ENCODE measurements at places on chromosomes 6 and 20.

DNA sequence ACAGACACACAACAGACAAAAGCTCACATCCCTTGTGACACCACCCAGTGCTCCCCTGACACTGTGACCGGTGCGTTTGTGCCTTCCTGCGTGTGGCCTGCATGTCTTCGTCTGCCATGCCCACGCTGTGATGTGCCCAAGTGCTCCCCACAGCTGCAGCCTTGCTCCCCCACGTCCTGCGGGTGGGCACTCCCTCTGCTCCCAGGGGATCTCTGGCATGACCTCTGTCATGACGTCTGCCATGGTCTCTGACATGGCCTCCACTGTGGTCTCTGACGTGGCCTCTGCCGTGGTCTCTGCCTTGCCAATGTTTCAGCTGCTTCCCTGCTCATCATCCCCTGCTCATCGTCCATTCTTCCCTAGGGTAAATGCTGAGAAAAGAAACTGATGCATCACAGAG is 200.9 kb downstream of the DLL1 start:
- no peak for DNase-seq

DNA sequence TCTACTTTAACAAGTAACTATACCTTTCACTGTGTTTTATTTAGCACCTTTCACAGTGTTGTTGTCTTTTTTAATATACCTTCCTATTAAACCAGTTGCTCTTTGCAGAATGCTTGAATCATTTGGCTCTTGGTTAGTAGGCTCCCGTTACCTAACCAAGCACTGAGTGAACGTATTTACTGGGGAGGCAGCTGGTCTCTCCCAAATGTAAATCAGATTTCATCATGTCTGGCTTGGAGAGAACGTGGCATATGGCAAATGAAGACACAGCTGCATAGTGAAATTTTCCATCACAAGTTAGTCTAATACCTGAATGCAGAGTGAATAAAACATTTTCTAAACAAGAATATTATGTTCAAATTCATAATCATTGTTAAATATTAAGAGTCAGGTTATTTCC is 12.4 kb downstream of the HTR1E start:
- DNase-seq, result no peak

- DNase-seq, result no peak
These were observed 10.6 kb downstream of the RBM24 start for GRCh38 chr6:17291778-17292177.

DNA sequence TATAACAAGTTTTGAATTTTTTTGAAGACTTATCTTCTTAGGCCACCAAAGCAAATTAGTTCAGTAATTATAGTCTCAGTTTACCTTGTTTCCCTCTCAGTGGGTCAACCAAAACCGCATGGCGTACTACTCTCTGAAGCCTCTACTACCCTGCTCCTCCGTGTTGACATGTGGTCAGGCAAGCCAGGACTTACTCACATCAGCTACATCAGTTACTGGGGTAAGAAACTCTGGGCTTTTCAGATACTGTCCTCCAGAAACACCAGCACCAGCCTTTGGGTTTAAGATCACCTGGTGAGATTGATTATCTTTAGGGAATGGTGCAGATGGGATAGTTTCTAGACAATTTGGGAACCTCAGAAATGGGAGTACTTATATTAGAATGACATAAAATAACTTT is 55.1 kb downstream of the KCNQ5 start:
- no peak for DNase-seq

DNA sequence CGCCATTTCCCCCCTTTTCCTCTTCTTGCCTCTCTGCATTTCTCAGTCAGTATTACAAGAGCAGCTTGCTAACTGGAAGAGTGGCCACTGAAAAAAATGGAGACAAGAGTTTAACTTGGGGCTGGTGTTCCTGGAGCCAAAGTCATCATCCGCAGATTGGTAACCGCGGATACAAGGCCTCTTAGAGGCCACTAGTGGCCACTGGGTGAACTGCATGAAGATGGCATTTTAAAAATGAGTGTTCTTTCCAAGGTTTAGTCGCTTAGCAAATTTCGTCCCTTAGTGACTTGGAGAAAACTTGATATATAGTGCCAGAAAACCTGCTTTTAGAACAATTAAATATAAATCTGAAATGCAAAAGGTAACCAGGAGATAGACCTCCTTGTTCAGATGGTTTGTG is 4.8 kb downstream of the F13A1 start:
- DNase-seq, result peak; percentile 10

DNA sequence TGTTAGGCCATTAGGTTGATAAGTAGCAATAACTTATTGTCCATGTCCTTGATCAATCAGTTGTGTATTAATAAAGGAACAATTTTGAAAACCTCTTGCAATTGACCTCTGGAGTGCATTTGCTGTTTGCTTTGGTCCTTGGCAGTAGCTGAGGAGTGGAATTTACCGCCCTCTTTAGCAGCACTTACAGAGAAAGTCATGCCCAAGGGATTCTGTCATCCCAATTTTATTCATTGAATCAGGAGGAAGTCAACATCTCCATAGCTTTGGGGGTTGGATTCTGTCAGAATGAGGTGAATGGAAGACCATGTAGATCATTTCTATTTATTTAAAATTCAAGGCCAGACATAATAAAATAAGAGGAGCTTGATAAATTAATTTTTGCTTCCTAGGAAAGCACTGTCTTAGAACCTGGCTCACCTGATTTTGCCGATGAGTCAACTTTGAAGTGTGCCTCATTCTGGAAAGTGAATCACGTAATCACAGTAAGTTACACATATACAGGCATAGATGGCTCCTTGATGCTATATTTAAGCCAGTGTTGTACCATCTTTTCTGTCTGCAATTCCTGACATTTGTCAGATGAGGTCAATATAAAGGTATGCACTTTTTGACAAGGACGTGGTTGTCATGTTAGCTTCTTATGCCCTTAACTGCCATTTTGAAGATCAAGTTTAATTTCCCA is 128.7 kb upstream of the MLIP start:
- no peak for DNase-seq

DNA sequence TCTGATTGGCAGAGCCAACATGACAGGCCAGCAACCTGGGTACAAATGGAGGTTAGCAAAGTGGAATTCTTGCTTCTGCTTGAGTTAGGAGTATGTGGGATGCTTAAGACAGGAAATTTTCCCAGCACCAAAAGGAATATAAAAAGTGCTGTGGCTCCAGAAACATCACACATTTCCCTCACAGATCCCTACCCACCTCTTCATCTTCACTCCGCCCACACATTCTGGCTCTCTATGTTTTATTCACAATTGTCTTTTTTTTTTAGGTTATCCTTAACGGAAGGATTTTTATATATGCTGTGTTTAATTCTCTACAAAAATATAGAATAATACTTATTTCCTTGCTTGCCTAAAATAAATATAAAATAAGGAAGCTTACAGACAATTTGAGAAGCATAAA is 563.3 kb upstream of the HS3ST5 start:
- DNase-seq, result no peak

DNA sequence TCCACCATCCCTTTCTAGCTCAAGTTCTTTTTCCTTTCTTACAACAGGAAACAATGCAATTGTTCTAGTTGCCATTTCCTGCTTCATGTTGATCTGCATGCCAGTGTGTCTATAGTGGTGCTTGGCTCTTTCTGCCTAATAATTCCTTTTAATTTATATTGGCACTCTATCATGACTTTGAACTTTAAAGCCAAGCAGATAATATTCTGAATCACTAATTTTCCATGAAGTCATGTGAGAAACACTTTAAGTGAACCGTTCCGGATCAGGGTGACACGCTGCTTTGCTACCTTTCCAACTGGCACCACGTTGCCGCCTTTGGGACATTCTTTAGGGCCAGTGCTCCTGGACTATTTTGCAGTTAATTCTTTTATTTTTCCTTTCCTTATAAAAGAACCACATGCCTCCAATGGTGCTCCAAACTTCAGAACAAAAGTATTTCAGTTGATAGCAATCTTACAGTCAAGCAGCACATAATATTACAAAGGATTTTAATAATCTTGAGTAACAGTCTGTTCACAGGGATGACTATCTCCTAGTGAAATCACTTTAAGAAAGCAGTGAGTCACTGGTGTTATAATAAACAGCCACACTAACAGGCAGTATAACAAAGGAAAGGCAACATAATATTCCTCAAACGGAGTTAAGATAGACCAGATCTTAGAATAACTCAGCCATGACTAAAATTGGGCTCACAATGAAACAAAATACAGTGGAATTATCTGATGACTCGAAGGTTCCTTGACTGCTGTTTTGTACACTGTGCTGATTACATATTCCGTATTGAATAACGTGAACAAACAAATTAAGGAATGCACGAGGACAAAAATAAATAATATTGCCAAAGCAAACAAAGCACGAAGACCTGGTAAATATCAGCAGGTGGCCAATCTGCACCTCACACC is 19.0 kb upstream of the BLOC1S5 start:
- no peak for DNase-seq

DNA sequence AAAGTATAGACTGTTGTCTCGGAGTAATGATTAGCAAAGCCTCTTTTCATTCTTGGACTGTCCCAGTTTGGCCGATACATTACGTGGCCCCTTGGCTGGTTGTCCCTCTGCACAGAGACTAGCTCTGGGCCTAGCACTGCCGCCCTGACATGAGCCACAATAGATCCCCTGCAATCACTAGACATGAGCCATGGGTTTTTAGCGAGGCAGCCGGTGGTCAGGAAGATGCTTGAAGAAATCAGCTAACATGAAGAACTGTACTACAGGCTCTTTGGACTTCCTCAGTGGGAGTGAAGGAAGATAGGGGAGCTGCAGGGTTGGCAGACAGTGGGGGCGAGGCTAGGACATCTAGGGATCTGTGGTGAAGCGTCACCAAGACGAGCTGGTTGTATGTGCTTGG is 11.0 kb downstream of the DUSP22 start:
- no peak for DNase-seq

DNA sequence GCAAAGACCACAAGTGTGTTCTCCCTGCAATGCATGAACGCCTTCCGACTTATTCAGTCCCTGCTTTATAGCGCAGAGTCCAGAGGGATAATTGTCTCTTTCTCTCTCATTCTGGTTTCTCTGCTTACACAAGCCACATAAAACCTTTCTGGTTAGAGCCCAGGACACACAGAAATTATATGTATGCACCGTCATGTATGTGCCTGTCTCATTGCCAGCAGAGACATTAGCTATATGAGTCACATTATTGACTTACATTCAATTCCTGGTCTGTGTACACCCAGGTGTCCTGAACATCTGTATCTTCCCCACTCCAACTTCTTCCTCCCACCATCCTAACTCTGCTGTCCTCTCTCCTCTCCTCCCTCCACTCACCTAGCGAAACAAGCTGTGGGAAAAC is 44.0 kb downstream of the LRFN2 start:
- DNase-seq, result no peak

- DNase-seq, result no peak
These were observed 20.0 kb downstream of the PHF20 start for GRCh38 chr20:35791821-35792220.

GRCh38 chr6:84329077-84329476 is 101.6 kb upstream of the CEP162 start:
- peak; percentile 29 for DNase-seq

DNA sequence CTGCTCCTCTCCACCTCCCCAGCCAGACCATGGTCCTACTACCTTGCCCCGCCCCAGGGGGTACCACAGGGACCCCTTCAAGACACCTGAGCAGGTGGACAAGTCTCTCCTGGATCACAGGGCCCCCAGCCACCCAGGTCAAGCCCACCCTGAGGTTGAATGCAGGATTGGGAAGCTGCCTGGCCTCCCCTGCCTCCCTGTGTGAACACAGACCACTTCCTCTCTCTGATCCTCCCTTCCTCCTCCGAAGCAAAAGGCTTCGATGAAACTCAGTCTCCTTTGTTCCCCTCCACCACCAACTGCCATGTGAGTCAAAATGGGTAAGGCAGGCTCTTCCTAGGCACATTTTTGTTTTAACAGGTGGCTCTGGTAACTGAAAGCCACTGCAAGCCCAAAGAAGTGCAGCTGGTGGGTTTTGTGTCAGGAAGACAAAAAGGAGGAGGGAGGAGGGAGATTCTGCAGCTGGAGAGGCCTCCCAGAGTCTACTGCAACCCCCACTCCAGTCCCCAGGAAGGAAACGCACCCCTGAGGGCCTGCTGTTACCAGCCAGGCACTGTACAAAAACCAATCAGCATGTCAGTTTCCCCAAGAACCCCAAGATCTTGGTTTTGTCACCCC is 5.4 kb downstream of the ADA start:
- DNase-seq, result no peak

- no peak for DNase-seq
These were observed 11.4 kb downstream of the TEAD3 start for GRCh38 chr6:35485402-35485877.

DNA sequence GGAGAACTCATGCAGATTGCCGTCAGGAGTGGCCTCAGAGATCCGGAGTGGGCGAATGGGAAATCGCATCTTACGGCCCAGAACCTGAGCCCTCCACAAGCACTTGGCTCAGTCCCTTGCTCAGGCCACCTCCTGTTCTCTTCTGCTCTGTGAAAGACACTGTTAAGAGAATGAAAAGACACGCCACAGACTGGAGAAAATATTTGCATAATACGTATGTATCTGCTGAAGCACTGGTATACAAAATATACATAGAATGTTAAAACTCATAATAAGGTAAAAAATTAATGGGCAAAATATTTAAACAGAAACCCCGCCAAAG is 838 bp upstream of the POM121L2 start:
- no peak for DNase-seq

- DNase-seq, result no peak
These were observed 98.8 kb upstream of the NRN1 start for GRCh38 chr6:6105472-6106036.

GRCh38 chr6:144145541-144145940 is 4.8 kb upstream of the STX11 start:
- no peak for DNase-seq

GRCh38 chr6:56372406-56372995 is 125.1 kb upstream of the COL21A1 start:
- DNase-seq, result no peak

GRCh38 chr6:16196260-16196983 is 42.0 kb upstream of the GMPR start:
- DNase-seq, result no peak

DNA sequence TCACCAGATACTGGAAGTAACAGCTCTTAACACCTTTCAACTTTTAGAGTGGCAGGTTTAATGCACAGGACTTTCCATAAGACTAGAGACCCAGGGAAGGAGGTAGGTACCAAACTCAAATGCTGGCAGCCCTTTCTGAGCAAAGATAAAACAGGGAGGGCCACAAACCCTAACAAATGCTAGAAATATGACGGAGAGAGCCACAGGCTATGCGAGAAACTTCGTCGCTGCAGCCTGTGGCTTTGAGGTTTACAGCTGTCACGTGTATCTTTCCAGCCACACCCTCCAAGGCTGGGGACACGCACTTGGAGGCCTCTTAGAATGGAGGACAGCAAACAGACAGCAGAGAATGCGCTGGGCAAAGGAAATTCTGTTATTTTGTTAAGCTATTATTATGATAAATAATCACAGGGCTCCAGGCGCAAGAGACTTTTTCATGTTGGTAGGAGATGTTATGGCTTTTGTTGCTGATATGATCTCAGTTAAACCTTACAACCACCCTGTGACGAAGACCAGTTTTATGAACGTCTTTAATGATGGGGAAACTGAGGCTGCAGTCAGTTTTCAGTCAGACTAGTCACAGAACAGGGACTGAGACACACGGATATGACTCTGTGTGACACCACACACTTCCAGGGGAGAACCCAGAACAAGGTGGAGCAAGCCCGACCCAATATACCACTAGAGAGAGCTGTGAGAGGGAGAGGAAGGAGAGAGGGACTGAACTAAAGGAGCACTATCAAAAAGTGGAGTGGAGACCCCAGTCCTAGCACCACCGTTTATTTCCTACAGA is 2.0 kb downstream of the TRAM2 start:
- DNase-seq, result no peak

Data from NCI-H2227 treated with DMSO at 0.1 percent for 48 hours (cell line).